ENCODE measurements at places on chromosomes 1 and 21.
A peak's percentile ranks its signal among the peaks of the same experiment; 100 is the strongest.

GRCh38 chr1:3836421-3836820 is 20.6 kb downstream of the CEP104 start:
- DNase-seq = no peak

- no peak for DNase-seq
Observed at GRCh38 chr1:24266398-24266941, 52.7 kb upstream of the GRHL3 start.

GRCh38 chr1:111672331-111672730 is 52.7 kb downstream of the RAP1A start:
- DNase-seq = no peak

DNA sequence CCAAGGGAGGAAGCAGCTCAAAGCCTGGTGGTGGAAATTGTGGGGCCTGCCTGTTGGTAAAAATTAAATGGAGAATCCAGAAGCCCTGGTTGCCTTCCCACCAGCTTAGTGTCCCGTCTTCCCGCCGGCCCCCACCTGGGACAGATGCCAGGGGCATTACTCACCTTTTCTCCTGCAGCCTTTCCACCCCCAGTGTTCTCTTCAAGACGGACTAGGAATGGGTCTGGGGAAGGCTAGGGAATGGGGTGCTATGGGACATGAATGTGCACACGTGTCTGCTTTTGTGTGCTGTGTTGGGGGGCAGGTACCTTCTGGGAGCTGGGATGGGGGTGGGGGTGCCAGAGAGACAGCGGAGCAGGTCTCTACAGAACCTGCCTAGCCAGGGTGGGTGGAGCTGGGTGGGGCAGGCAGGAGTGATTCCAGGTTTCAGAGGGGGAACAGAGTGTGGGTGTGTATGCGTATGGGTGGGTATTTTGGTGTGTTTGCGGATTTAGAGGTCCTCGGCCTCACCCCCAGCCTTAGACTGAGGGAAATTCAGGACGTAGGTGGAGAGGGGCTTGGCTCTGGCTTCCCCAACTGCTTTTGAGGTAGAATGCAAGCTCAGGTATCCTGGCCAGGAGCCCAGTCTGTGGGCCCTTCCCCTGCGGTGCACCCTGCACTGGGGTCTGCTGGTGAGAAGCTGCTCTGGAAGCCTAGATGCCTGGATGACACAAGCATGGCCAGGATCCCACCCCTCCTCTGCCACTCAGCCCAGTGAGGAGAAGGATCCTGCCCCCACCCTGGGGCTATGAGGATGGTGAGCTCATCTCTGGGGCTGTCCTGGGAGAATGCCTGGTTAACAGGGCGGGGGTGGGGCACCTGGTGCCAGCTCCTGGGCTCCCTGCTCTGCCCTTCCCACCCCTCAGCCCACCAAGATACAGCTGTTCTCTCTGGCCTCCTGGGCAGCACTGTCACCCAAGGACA is 7.8 kb downstream of the VANGL2 start:
- DNase-seq = no peak

GRCh38 chr1:69126796-69127195 is 440.9 kb upstream of the LRRC7 start:
- no peak for DNase-seq

GRCh38 chr1:33986390-33987095 is 122.7 kb downstream of the HMGB4 start:
- no peak for DNase-seq

DNA sequence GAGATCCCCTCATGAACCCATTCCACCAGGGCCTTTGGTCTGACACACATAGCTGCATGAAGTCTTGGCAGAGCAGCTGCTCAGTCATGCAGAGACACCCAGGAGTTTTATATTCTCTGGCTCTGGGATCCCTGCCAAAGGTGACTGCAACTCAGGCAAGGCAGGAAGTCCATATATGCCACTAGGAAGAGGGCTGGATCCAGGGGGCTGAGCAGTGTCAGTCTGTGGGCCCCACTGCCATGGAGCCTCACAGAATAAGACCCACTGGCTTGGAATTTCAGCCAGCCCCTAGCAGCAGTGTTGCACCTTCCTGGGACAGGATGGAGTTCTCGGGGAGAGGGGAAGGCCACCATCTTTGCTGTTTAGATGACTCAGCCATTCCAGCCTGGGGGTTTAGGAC is 199.7 kb downstream of the TBX15 start:
- peak; percentile 84 for DNase-seq

GRCh38 chr1:237817277-237817676 is 73.4 kb downstream of the ZP4 start:
- no peak for DNase-seq

- peak; percentile 72 for DNase-seq
Observed at GRCh38 chr1:26853156-26853555, 9.8 kb upstream of the SFN start.

DNA sequence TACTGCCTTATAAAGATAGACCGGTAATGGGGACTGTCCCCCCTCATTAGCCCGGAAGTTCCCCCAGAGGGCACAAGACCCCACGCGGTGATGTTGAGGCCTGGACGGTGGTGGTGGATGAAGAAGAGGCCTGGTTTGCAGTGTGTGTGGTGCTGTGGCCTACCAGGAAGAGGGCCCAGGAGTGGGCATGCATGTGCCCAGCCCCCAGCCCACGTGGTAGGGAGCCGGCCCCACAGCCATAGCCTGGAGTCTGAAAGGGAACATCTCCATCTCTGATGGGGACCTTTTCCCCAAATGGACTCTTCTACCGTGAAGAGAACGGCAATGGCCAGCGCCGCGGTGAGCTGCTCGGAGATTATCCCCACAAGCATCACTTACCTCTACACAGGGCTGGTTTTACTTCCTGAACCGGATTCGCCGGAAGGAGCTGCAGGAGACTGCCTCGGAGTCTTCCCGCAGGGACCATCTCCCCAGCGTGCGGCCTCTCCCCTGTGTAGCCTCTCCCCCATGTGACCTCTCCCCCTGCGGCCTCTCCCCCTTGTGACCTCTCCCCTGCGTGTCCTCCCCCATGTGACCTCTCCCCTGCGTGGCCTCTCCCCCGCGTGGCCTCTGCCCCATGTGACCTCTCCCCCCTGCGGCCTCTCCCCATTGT is 20.6 kb downstream of the RRP1 start:
- no peak for DNase-seq

DNA sequence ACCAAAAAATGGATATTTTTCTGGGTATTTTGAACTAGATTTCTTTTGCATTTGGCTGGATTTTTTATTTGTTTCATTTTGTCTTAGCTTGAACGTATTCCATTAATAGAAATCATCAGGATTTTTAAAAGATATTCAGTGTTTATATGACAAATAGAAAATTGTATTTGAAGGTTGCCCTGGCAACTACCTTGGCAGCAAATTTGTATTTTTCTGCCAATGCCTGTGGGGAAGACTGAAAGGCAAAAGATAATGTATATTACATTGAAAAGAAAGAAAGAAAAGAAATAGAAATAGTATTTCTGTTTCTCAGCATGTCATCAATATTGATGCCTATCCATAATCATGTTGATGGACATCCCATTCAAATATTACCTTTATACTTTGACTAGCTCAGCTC is 16.8 kb downstream of the VCAM1 start:
- no peak for DNase-seq

DNA sequence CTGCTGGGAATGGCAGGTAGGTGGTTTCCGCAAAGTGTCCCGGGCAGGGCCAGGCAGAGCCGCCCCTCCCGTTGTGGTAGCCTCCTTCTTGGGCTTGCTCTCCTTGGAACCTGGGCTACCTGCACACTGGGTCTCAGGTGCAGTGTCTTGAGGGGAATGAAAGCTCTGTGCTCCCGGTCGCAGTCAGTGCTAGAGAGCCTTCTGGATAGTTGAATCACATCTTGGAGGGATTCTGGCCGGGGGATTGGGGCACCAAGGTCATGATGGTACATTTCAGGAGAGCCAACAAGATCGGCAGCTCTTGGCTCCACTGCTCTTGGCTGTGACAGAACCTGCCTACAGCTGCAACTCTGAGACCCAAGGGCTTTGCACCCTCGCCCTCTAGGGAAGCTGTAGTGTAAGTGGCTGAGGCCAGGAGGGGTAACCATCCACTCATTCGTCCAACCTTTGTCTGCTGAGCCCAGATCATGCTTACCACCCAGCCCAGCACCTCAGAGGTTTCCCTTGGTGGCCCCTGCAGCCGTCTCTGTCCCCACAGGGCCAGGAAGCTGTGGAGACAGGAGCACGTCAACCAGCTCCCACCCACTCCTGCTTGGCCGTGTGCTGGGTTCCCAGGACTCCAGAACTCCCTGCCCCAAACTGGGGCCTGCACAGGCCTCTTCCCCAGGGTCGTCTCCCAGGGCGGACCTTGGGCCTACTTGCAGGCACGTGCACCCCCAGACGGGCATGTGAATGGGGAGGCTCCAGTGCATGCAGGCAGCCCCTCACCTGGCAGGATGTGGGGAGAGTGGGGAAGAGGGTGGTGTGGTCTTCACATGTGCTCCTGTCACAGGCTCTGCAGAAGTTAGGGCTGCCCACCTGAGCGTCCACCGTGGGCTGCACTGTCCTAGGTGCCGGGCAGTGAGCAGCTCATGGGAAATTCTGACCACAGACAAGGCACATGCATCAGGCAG is 40.0 kb downstream of the NTPCR start:
- DNase-seq = no peak

DNA sequence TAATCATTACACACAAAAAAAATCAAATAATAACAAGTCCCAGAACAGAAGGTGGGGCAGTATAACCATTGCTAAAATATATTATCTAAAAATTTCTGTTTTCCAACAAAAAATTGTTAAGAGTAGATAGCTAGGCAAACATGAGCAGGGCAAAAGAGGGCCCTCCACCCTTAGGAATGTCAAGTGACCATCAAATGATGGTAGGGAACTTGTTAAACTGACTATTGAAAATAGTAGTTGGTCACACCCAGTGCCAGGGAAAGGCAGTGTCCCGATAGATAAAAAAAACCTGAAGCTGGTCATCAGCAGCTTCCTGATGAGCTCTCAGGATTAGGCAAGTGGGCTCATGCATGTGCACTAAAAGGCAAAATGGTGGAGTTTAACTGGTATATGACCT is 18.4 kb upstream of the COP1 start:
- DNase-seq = no peak

DNA sequence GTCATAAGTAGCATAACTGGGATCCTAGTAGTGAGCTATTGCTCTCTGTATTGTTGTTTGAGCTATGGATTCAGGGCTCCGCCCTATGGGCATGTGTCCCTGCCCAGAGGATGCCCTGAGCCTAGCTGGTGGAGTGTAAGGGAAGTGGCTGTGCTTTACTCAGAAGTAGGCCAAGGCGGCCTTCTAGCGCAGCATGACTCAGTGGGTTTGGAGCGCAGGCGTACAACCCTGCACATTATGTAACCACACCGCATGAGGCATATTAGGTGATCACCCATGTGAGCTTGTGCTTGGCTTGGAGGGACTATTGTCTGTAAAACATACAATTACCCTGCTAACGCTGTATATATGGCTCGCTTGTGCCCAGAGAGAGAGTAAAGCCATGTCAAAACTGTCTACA is 11.1 kb upstream of the UBE2U start:
- no peak for DNase-seq

- no peak for DNase-seq
Observed at GRCh38 chr1:84353695-84354094, 44.6 kb upstream of the DNASE2B start.

DNA sequence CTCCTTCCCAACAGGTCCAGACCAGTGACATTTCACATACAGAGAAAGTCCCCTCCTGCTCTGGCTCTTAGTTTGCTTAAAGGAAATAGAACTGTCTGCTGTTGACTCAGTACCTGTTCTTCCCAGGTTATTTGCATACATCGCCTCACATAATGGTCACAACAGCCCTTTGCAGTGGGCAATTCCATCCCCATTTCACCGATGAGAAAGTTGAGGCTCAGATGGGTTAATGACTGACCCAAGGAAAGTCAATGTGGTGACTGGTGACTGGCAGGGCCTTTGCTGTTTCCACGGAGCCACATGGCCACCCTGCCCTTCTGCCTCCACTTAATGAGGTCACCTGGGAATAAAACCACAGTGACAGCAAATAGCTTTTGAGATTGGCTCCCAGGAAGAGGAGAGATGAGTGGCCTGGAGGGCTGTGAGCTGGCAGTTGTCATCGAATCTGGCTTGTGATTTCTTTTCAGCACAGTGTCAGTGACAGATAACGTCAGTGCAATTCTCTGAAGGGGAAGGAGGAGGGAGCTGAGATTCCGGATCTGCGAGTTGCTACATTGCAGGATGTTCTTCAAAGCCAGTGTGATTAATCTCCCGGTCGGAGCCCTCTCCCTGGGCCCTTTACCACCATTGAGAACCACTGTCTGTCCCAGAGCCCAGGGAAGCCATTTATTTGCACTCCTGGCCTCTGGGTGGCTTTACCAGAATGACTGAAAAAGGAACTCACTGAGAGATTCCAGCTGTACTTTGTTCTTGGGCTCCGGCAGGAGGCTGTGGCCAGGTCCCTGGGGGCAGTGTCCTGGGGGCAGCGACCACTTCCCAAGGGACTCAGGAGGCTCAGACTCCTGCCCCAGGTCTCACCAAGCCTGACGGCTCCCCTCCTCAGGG is 117.2 kb downstream of the CNIH3 start:
- DNase-seq = peak; percentile 8

DNA sequence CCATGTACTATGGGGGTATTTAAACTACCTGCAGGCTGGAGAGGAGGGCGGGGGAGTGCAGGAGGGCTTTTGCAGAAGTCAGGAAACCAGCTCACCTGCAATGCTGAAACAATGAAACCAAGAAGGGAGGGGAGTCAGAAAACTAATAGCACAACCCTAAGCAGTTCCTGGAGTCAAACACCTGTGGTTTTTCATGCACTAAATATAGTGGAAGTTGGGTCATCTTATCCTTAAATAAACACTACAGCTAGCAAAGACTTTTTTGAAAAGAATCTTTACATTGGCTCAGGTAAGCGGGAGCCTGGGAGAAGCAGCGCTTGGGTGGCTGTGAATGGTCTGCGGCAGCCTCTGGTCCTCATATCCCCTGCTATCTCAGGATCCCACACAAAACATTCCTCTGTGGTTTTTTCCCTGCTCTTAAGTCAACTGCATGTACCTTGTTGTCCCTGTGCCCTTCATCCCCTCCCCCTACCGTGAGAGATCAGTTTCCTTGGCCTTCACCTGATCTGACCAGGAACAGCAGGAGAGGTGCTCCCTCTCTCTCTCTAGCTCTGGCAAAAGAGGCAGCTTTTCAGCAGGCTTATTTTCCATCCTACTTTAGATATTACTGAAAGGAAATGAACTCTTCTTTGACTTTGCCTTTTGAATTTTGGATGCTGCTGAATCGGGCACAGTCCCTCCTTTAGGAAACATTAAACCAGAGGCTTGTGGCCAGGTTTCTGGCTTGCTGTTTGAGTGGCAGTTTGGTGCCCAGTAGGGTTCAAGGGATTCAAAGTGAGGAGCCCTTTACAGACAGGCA is 26.6 kb downstream of the TENT5C start:
- no peak for DNase-seq

GRCh38 chr1:235250430-235250829 is 77.5 kb downstream of the ARID4B start:
- no peak for DNase-seq

All from NCI-H1092 (cell line).